MV-4-11 (cell line): ENCODE measurements at places on chromosomes 16 and 17.
A peak's percentile ranks its signal among the peaks of the same experiment; 100 is the strongest.

- peak; percentile 69 for DNase-seq
These were observed 17.2 kb upstream of the WSB1 start for GRCh38 chr17:27276653-27277156.

DNA sequence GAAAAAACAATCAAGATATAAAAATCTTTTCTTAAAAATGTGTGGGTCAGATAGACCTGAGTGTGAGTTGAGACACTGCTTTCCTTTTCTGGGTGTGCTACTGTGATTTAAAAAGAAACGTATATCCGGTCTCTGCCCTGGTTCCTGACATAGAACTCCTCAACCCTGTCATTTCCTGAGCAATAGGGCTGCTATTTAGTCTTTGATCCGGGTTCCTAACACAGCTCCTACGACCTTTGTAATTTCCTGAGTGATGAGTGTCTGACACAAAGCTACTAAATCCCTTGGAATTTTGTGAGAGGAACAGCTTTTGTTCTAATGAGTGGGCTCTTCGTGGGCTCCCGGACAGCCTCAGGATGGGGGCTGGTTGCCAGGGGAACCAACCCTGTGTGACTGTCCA is 93.9 kb upstream of the FA2H start:
- DNase-seq: no peak

GRCh38 chr16:67245186-67245585 is 2.1 kb downstream of the FHOD1 start:
- no peak for DNase-seq

DNA sequence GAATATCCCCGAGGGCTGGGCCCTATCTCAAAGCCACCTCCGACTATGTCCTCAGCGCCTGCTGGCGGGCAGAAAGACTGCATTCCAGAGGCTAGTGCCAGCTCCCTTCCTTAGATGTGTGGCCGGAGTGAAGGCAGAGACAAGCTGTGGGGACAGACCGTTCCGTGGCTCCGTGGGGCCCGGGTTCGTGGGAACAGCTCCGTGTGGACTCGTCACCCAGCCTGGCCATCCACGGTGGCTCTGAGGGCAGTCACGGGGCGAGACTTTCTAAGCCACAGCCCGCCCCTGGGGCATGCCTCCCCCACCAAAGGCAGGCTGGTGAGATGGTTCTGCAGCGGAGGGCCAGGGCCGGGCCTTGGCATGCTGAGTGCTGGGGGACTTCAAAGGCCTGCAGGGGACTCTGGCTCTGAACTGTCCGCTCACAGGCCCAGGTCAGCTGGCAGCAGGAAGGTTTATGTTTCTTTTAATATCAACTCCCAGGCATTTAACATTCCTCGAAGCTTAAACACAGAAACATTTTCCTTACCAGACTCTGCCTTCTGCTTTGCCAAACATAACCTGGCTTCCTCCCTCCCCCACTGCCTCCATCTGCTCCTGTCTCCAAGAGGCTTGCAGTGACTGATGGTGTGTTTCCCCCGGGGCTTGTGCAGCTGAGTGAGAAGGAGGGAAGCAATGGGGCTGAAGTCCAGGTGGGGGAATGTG is 50.4 kb downstream of the TIMM22 start:
- DNase-seq: no peak

- DNase-seq: peak; percentile 63
These were observed 26.2 kb downstream of the C16orf78 start for GRCh38 chr16:49399594-49400364.

- no peak for DNase-seq
These were observed 94.0 kb upstream of the SALL1 start for GRCh38 chr16:51244887-51245657.

- peak; percentile 63 for DNase-seq
These were observed 8.3 kb upstream of the LPCAT2 start for GRCh38 chr16:55500530-55501011.

GRCh38 chr16:19112099-19112407 is 1.7 kb upstream of the ITPRIPL2 start:
- no peak for DNase-seq

- DNase-seq: no peak
These were observed 17.8 kb upstream of the MPHOSPH6 start for GRCh38 chr16:82187829-82188228.

DNA sequence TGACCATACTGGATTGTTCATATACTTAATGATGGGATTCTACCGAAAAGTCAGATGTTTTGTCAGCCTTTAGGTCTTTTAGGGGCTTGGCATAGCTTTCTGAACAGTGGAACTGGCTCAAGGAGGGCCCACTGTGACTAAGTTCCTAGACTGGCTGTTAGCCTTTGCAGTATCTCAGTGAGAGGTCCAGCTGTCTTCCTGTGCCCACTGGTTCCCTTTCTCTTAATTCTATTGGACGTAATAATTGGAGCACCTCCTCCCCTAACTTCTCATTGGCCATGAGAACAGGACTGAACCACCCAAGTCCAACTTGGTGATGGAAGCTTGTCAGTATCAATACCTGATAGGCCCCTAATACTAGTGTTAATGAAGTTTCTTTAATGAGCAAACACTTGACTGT is 13.5 kb downstream of the KPNA2 start:
- no peak for DNase-seq

- DNase-seq: no peak
These were observed 59.6 kb downstream of the GSG1L start for GRCh38 chr16:28003923-28004322.
